ENCODE measurements at places on chromosomes 7 and 10. TPM values are rescaled to one million over a fixed set of nuclear protein-coding genes. Genes with fewer than 3 reads are reported as not detected.

- DNase-seq: no peak
Measured at GRCh38 chr10:25786161-25786560, 147.9 kb upstream of the MYO3A start.

The CYP26C1 gene
- 0.11 TPM for total RNA-seq

DNA sequence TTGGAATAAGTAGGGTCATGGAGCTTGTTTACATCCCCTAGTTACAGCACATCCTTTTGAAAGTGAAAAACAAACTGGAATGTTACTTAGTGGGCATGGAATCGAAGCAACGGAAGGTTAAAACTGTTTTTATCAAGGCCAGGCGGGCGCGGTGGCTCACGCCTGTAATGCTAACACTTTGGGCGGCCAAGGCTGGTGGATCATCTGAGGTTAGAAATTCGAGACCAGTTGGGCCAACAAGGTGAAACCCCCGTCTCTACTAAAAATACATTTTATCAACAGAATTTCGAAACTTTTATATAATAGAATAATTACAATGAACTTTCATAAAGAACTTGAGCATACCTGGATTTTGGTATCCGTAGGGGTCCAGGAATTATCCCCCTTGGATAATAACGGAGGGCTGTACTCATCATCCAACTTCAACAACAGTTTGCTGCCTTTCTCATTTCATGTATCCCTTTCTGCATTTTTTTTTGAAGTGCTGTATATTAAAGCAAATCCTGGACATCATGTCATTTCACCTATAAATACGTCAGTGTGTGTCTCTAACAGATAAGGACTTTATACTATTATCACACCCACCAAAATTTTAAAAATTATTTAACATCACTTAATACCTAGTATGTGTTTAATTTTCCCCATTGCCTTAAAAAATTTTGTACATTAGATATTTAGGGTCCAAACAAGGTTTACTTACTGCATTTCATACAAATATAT lies 1.3 kb upstream of the TMED4 start:
- no peak for DNase-seq

The BRI3 gene
- 35.0 TPM for total RNA-seq

The C10orf95 gene
- 0.32 TPM for total RNA-seq

DNA sequence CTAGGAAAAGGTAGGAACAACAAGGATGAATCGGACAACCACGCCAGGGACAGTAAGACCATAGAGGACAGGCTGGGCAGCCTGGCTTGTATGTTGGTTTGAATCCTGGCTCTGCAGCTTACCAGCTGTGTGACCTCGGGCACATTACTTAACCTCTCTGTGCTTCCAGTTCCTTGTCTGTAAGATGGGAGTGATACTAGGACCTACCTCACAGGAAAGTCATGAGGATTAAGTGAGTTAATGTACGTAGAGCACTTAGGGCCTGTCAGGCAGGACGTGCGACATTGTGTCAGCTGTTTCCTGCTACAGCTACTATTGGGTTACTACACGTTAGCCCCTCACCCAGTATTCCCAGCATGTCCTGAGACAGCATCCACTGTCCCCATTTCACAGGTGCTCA lies 32.1 kb downstream of the PLAC9 start:
- no peak for DNase-seq

DNA sequence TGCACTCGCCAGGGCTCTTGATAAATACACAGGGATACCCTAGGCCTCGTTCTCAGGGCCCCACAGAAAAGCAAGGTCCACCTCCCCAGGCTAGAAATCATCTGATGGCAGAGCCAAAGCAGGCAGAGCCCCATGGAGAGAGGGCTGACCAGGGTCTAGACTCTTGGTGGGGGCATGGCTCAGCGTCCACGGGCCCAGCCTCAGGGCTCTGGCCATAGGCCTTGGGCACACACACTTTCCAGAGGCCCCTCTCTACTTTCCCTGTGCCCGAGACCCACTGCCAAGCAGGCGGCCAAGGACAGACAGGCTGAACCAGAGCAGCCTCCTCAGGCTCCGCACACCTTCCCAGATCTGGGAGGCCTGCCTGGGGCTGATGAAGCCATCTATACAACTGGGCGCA lies 64.8 kb downstream of the FAM53B start:
- no peak for DNase-seq

GRCh38 chr7:155998328-155998691 lies 186.0 kb upstream of the SHH start:
- peak; percentile 53 for DNase-seq

DNA sequence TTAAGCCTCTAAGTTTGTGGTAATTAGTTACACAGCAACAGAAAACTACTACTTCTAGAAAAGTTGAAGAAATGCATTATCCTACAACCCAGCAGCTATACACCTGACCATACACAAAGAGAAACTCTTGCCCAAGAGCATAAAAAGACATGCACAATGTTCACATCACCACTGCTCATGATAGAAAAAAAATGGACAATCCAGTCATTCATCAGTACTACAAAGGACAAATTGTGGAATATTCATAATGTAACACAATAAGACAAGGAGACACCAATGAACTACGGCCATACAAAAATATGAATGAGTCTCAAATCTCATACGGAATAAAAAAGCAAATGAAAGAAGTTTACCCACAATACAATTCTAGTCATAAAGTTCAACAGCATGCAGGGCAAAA lies 87.4 kb downstream of the ZFAND4 start:
- DNase-seq: no peak
